ENCODE measurements at places on chromosomes 5 and 9. TPM values are rescaled to one million over a fixed set of nuclear protein-coding genes. Genes with fewer than 3 reads are reported as not detected.

The UAP1L1 gene
- total RNA-seq = 13.6 TPM

DNA sequence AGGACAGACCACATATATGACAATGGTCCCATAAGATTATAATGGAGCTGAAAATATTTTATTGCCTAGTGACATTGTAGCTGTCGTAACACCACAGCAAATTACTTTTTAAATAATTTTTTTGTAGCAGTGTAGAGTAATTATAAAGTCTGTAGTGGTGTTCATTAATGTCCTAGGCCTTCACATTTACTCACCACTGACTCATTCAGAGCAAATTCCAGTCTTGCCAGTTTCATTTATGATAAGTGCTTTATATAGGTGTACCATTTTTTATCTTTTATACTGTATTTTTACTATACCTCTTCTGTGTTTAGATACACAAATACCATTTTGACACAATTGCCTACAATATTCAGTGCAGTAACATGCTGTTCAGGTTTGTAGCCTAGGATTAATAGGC is 67.6 kb downstream of the TLE4 start:
- no peak for DNase-seq

DNA sequence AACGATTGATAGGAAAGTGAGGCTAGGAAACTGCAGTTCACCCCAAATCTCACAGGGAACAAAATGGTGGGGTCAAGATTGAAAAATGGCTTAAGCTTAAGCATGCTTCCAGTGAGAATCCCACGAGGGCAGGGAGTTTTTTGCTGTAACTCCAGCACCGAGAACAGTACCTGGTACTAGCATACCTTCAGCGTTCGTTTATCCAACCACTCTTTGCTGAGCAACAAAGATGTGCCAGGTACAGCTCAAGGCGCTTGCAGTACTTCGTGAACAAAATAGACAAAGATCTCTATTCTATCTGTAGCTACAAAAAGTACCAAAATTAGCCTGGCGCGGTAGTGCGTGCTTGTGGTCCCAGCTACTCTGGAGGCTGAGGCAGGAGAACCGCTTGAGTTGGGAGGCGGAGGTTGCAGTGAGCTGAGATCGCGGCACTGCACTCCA is 778 bp upstream of the PPP6C start:
- DNase-seq = no peak

The SMIM33 gene
- total RNA-seq = not detected

All from Right ventricle myocardium inferior (tissue), 1 donor.